Panc1 (cell line): ENCODE measurements at places on chromosomes 4 and X. TPM values are rescaled to one million over a fixed set of nuclear protein-coding genes. Genes with fewer than 3 reads are reported as not detected.

GRCh38 chr4:88178626-88179231, 20.3 kb upstream of the ABCG2 start:
- DNase-seq, result no peak
- H3K27me3 ChIP-seq, result no peaks in the 10 kb centered on the region
- no peak overlapping the region for H3K27ac ChIP-seq
- H3K36me3 ChIP-seq, result no peaks in the 10 kb centered on the region
- H3K4me3 ChIP-seq, result no peak overlapping the region

- H3K27ac ChIP-seq, result no peak overlapping the region
- no peaks in the 10 kb centered on the region for H3K27me3 ChIP-seq
- no peaks in the 10 kb centered on the region; the same call in none of the 2 replicates for H3K4me1 ChIP-seq
- no peak for DNase-seq
- H3K36me3 ChIP-seq, result no peaks in the 10 kb centered on the region
- no peak overlapping the region for H3K4me3 ChIP-seq
Observed at GRCh38 chrX:68835468-68835867, 6.6 kb downstream of the EFNB1 start.

DNA sequence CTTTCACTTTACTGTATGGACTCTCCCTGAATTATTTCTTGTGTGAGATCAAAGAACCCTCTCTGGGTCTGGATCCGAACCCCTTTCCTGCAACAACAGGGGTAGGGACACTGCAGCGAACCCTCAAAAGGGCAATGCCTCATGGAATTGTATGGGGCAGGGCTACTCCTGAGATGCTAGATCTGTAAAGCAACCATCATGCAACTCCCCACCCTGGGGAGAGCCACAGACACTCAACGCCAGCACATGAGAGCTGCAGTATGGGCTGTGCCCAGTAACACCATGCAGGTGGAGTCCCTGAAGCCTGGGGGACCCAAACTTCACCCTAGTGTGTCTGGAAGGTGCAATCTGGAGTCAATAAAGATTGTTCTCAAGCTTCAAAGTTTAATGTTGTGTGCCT, 304.7 kb downstream of the DCHS2 start:
- no peaks in the 10 kb centered on the region for H3K4me1 ChIP-seq
- no peak overlapping the region for H3K27ac ChIP-seq
- H3K36me3 ChIP-seq, result no peaks in the 10 kb centered on the region
- no peak overlapping the region for H3K4me3 ChIP-seq
- DNase-seq, result no peak
- H3K27me3 ChIP-seq, result no peaks in the 10 kb centered on the region

DNA sequence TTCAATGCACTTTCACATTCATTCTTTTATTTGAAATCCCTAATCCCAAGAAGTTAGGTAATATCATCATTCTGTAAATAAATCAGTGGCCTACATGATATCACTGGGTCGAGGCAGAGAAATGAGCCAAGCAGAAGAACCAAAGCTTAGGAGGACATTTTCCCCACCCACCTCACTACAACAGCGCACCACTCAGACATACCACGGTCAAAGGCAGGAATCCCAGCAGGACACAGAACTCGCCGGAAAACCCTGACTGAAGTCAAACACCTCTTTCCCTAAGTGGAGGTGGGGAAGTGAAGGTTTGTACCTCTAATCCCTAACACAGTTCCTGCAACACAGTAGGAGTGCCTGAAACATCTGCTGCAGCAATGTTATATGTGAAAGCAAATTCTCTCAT, 21.5 kb downstream of the RELL1 start:
- no peaks in the 10 kb centered on the region for H3K36me3 ChIP-seq
- H3K4me1 ChIP-seq, result peaks cover 66% of the 10 kb centered on the region
- no peak overlapping the region for H3K4me3 ChIP-seq
- peak overlapping the region; percentile 53 for H3K27ac ChIP-seq
- H3K27me3 ChIP-seq, result no peaks in the 10 kb centered on the region

DNA sequence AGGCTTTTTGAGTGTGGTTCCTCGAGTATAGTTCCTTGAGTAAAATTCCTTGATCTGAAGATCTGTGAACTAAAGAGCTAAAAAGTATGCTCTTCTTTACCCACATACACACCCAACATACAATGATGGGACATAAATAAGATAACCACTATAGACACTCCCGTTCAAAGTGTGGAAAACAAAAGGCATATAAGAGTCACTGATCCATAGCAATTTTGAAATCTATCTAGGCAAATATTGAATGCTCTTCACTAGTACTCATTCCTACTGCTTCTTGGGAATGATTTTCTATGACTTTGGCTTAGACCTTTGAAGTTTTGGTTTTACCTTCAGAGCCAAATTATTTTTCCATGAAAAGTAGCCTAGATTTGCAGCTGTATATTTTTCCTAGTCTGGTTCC, 26.4 kb downstream of the PITX2 start:
- no peak overlapping the region for H3K4me3 ChIP-seq
- H3K27me3 ChIP-seq, result no peaks in the 10 kb centered on the region
- no peaks in the 10 kb centered on the region for H3K36me3 ChIP-seq
- no peaks in the 10 kb centered on the region for H3K4me1 ChIP-seq
- no peak overlapping the region for H3K27ac ChIP-seq
- no peak for DNase-seq

The HPSE gene
- 2.6 TPM for total RNA-seq
